ENCODE measurements at places on chromosomes 4 and X. TPM values are rescaled to one million over a fixed set of nuclear protein-coding genes. Genes with fewer than 3 reads are reported as not detected.

- peaks cover 28% of the 10 kb centered on the region for H3K4me1 ChIP-seq
- H3K4me3 ChIP-seq, result no peak overlapping the region
- peak overlapping the region; percentile 25 for H3K27ac ChIP-seq
- no peaks in the 10 kb centered on the region for H3K27me3 ChIP-seq
- DNase-seq, result no peak
These were observed 16.3 kb downstream of the TAF9B start for GRCh38 chrX:78123190-78123589.

DNA sequence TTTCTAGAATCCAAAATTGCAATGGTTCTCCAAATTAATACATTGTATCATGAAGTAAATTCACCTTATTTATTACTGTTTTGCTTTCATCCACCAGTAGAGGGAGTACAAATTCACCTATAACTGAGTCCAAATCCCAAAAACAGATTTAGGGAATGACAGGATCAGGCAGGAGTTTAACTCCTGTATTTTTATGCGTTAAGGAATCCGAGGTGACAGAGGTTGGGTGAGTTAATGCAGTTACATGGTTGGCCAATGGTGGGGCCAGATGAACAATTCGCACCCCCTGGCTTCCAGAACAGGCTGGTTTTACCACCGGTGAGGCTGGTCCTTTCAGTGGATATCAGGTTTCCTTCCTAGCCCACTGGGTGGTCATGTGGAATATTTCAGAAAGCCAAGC, 82.4 kb downstream of the MTNR1A start:
- DNase-seq, result no peak
- no peak overlapping the region for H3K27ac ChIP-seq
- H3K4me1 ChIP-seq, result no peaks in the 10 kb centered on the region
- H3K27me3 ChIP-seq, result no peaks in the 10 kb centered on the region
- H3K4me3 ChIP-seq, result no peak overlapping the region

Gene FAM9B
- total RNA-seq, result not detected

DNA sequence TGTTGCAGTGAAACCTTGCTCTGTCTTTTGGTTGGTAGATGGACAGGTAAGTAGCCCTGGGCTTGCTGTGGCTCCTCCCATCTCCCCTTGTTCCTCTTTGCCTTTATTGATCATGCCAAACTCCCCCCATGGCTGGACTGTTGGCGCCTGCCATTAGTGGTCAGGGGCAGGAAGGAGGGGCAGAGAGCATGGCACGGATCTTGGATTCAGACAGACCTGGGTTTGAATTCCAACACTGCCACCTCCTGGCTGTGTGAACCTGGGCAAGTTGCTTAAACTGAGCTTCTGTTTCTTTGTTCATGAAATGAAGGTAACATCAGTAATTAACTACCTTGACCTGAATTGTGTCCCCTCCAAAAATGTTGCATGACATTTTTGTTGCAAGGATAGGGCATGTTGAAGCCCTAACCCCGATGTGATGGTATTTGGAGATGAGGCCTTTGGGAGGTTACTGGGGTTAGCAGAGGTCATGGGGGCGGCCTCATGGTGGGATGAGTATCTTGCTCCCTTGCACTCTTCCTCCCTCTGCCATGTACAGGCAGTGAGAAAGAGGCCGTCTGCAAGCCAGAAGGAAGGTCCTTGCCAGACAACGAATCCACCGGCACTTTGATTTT, 6.0 kb downstream of the SLC2A9 start:
- peak overlapping the region; percentile 63 for H3K27ac ChIP-seq
- peaks cover 24% of the 10 kb centered on the region for H3K4me1 ChIP-seq
- H3K4me3 ChIP-seq, result no peak overlapping the region
- H3K36me3 ChIP-seq, result no peaks in the 10 kb centered on the region
- no peaks in the 10 kb centered on the region for H3K27me3 ChIP-seq

Gene CLIC2
- total RNA-seq, result 0.79 TPM

Gene TSPAN7
- total RNA-seq, result 0.12 TPM

DNA sequence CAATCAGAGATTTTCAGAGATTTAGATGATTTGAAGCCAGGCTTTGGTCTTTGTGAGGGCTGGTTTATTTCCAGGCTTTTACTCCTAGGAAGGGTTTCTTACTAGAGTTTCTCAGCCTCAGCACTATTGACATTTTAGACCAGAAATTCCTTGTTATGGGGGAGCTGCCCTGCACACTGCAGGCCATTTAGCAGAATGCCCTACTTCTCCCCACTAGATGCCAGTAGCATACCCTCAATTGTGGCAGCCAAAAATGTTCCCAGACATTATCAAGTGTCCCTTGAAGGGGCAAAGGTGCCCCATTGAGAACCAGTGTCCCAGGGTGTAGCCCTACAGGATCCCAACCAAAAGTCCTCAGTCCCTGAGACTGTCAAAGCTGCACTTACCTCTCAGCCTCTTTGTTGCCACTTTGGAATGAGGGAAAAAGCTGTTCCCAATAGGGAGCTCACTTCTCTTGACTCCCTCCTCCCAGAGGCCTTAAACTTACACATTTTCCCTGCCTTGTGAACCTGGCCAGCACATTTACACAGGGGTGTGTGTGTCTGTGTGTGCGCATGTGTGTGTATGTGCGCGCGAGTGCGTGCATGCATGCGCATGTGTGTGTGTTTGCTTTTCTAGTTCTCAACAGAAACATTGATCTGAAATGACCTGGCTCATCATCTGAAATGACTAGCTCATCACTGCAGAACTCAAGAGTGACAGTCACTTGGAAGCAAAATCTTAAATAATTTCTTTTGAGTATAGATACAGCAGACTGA, 231.4 kb downstream of the QDPR start:
- no peaks in the 10 kb centered on the region for H3K27me3 ChIP-seq
- no peak overlapping the region for H3K27ac ChIP-seq

DNA sequence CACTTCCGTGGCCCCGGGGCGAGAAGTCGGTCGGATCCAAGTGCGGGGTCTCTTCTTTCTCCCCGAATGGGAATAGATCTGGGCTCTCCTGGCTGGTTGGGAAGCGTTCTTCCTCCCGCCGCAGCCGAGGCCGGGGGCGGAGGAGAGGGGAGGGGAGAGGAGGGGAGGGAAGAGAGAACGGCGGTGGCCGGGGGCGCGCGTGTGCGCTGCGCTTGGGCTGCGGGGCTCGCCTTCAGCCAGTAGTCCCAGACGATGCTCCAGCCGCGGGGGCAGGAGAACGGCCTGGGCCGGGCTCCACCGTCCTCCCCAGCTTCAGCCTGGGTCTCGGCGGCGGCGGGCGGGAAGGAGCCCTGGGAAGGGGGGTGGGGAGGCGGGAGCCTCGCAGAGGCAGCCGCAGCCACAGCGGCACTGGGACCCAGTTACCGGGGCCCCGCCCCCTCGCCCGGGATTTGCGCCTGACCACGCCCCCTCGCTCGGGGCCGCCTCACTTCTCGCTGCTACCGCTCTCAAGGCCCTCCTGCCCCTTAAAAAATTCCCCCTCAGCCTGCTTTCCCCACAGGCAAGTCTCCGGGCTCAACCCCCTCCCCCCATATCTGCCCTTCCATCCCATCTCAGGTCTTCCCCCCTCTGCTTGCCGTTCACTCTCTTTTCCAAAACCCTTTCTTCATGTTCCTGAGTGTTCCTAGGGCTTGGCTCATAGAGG, at the start of gene FGD1:
Gene FGD1 (minus strand): TSS at position 421 of the 703 bp plus-strand sequence. CDS start 802 bp downstream, outside the sequence.
- DNase-seq, result peak; percentile 8
- peaks cover 3% of the 10 kb centered on the region for H3K36me3 ChIP-seq
- no peak within 1 kb of the TSS for H3K27ac ChIP-seq

DNA sequence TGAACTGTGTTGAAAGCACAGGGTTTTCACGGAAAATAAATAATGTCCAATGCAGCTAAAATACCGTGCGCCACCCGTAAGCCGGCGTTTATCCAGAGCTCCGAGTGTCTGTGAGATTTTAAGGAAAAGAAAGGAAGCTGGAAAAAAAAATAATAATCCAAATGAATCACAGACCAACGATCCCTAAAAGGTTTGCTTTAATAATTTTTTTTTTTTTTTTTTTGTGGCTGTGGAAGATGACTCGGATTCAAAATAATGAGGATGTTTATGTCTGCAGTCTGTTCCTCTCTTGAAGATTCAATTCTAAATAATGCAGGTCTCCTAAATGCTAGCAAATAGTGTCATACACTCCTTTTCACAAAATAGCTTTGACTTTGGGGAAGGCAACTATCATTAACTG, 84.6 kb upstream of the PPP2R3B start:
- H3K36me3 ChIP-seq, result no peaks in the 10 kb centered on the region
- DNase-seq, result no peak
- no peaks in the 10 kb centered on the region for H3K27me3 ChIP-seq

DNA sequence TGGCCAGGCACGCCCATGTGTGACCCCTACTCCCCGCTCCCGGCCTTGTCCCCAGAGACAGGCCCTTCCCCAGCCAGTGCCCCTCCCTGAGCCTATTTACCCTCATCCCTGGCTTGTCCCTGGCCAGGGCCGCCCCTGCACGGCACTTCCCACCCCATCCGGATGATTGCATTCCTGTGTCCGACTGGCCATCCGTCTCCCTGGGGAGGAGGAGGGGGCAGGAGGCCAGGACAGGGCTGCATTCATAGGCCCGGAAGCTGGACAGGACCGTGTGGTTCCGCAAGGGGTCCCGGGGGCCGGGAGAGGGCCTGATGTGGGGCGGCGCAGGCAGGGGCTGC, 22.8 kb downstream of the CTBP1 start:
- no peaks in the 10 kb centered on the region for H3K4me1 ChIP-seq
- no peak overlapping the region for H3K4me3 ChIP-seq
- H3K27me3 ChIP-seq, result no peaks in the 10 kb centered on the region
- peaks cover 57% of the 10 kb centered on the region for H3K36me3 ChIP-seq
- no peak overlapping the region for H3K27ac ChIP-seq
- DNase-seq, result no peak

Gene RTL3
- total RNA-seq, result not detected

GRCh38 chr4:3724319-3725231, 41.6 kb upstream of the ADRA2C start:
- H3K4me3 ChIP-seq, result no peak overlapping the region
- H3K27me3 ChIP-seq, result peaks cover 9% of the 10 kb centered on the region
- no peak overlapping the region for H3K27ac ChIP-seq
- no peak for DNase-seq
- H3K36me3 ChIP-seq, result no peaks in the 10 kb centered on the region
